ENCODE measurements at places on chromosomes 3 and 15. TPM values are rescaled to one million over a fixed set of nuclear protein-coding genes. Genes with fewer than 3 reads are reported as not detected.

Gene MUC20
- 42.6 TPM for total RNA-seq

DNA sequence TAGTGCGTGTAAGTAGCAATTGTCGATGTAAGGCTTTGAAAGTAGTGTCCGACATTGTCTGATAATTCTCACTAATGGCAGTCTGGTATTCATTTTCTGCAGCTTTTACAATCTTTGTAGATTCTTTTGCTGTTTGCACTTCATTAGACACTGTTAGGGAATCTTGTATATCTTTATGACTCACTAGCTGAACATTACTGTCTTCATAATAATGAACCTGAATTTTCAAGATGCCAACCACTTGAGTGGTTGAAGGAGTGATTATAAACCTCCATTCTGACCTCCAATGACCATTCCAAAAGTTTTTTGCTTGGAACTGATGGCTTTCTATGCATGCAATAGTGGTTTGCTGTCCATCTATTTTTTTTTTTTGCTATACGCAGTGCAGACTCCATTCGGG is 76.4 kb upstream of the MFGE8 start:
- no peak for DNase-seq

- no peak for DNase-seq
Measured at GRCh38 chr3:120407508-120408287, 43.1 kb downstream of the FSTL1 start.

DNA sequence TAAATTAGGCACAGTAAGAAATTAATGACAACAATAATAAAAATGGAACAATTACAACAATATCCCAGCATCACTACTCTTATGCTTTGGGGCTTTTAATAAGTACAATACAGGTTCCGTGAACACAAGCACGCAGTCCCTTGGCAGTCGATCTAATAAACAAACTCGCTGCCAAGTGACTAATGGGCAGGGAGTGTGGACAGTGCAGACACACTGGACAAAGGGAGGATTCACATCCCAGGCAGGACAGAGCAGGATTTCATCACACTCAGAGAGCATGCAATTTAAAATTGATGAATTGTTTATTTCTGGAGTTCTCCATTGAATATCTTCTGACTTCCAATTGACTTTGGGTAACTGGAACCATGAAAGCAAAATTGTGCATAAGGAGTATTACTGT is 524.1 kb upstream of the CFAP20DC start:
- no peak for DNase-seq

DNA sequence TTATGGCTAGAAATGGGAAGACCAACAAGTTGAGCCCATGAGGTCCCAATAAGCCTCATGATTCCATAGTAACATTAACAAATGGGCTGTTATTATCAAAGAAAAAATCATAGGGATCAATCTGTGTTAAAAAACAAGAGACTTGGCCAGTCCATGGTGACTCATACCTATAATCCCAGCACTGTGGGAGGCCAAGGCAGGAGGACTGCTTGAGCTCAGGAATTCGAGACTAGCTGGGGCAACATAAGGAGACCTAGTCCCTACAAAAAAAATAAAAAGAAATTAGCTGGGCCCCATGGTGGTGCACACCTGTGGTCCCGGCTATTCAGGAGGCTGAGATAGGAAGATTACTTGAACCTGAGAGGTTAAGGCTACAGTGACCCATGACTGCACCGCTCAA is 124.8 kb downstream of the DMXL2 start:
- DNase-seq: no peak

GRCh38 chr3:126752303-126753190 is 48.5 kb downstream of the CHCHD6 start:
- DNase-seq: peak; percentile 81
